Adrenal gland (tissue), 19 donors: ENCODE measurements at places on chromosomes 5 and 9. TPM values are rescaled to one million over a fixed set of nuclear protein-coding genes. Genes with fewer than 3 reads are reported as not detected.

GRCh38 chr5:37811866-37812265 is 28.0 kb downstream of the GDNF start:
- no peak for DNase-seq

GRCh38 chr9:78295731-78296130 is 1.2 kb upstream of the PSAT1 start:
- no peak for DNase-seq

MSANTD3 gene
- polyA plus RNA-seq: 16.5 TPM

C5orf22 gene
- polyA plus RNA-seq: 21.5 TPM

GLRA1 gene
- not detected for polyA plus RNA-seq

DNA sequence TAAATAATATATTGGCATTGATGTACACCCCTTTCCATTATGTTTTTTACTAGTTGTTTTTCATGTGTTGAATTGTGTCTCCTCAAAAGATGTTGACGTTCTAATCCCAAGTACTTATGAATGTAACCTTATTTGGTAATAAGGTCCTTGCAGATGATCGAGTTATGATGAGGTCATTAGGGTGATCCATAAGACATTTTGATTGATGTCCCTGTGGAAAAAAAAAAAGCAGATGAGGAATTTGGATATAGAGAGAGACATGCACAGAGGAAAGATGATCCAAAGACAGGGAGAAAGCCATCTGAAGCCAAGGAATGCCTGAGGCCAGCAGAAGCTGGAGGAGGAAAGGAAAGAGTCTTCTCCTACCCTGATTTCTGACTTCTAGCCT is 632.7 kb downstream of the TLR4 start:
- DNase-seq: no peak

DNA sequence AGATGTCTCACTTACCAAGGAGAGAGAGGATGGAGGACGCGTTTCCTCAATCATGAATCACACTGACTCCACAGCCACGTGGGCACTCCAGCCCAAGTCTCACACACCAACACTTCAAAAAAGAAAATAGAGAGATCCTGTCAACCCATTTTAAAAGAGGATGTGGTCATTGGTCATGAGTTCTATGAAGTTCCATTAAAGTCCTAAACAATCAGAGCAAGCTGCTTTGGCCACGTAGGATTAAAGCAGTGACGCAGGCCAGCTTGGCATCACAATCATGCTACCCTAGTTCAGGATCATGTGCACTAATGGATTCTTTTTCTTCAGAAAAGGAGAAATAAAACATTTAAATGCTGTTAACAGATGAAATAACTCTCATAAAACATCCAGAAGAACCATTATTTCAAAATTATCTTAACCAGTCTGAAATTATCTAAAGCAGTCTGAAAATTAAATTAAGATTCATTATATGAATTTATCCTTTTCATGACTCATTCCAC is 108.1 kb downstream of the SEMA5A start:
- no peak for DNase-seq

DNA sequence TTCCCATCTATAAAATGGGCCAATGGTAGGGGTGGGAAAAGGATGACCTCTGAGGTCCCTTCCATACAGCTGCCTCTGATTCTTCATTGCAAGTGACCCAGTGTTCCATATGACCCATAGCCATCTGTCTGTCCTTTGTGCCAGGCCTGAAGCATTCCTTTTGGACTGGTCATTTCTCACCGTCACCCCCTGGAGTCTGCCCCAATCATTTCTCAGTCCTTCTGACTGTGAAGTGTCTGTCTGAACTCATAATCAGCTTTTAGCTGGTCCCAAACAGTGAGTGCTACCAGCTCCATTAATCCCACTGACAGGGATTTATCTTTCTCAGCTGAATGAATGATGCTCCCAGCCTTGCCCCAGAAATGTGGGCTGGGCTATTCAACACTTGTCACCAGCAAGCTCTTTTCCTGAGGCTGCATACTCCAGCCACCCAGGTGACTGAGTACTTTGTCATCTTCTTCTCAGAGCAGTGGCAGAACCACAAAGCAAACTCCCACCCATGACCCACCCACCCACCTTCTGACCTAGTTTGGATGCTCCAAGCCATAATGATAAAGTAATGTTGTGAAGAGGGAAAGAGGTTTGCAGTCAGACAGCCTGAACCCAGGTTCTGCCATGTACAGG is 37.4 kb downstream of the KCNIP1 start:
- DNase-seq: no peak

TMED7 gene
- 13.5 TPM for polyA plus RNA-seq

- DNase-seq: no peak
Observed at GRCh38 chr9:4353236-4353635, 53.4 kb upstream of the GLIS3 start.

- DNase-seq: peak; percentile 86
Observed at GRCh38 chr5:32489791-32490562, 45.4 kb upstream of the ZFR start.

- DNase-seq: peak; percentile 45
Observed at GRCh38 chr9:121975801-121976277, 117.3 kb downstream of the TTLL11 start.

DNA sequence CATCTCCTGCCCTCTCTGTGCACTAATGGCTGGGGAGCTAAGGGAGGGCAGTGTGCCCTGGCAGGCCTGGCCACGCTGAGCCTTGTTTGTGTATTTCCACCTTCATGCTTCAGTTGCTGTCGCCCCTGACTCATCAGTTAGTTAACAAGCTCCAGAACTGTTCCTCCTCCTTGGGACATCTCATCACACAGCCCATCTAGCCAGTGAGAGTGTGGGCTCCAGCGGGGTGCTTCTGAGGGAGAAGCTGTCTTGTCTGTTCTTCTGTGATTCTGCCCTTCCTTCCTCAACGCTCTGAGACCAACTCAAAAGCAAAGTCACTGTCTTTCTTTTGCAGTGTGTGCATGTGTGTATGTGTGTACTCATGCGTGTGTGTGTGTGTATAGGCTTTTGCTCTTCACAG is 58.3 kb upstream of the CPEB4 start:
- DNase-seq: peak; percentile 33

- no peak for DNase-seq
Observed at GRCh38 chr5:106759581-106759980, 911.2 kb downstream of the EFNA5 start.

ABCA1 gene
- 49.2 TPM for polyA plus RNA-seq

- peak; percentile 87 for DNase-seq
Observed at GRCh38 chr5:150411245-150411979, 1.3 kb downstream of the CD74 start.

IPO11 gene
- 6.0 TPM for polyA plus RNA-seq

GRCh38 chr5:174392892-174393291 is 331.5 kb upstream of the MSX2 start:
- no peak for DNase-seq

DNA sequence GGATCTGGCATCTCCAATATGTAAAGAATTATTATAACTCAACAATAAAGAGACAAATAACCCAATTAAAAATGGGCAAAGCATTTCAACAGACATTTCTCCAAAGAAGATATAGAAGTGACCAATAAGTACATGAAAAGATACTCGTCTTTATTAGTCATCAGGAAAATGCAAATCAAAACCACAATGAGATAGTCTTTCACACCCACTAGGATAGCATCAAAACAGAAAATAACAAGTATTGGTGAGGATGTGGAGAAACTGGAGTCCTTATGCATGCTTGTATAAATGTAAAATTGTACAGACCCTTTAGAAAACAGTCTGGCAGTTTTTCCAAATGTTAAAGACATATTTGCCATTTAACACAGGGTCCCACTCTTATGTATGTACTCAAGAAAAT is 39.1 kb upstream of the ITGA1 start:
- DNase-seq: no peak

GRCh38 chr9:127407492-127407843 is 10.5 kb downstream of the SLC2A8 start:
- peak; percentile 49 for DNase-seq

FSTL4 gene
- polyA plus RNA-seq: 3.3 TPM

DNA sequence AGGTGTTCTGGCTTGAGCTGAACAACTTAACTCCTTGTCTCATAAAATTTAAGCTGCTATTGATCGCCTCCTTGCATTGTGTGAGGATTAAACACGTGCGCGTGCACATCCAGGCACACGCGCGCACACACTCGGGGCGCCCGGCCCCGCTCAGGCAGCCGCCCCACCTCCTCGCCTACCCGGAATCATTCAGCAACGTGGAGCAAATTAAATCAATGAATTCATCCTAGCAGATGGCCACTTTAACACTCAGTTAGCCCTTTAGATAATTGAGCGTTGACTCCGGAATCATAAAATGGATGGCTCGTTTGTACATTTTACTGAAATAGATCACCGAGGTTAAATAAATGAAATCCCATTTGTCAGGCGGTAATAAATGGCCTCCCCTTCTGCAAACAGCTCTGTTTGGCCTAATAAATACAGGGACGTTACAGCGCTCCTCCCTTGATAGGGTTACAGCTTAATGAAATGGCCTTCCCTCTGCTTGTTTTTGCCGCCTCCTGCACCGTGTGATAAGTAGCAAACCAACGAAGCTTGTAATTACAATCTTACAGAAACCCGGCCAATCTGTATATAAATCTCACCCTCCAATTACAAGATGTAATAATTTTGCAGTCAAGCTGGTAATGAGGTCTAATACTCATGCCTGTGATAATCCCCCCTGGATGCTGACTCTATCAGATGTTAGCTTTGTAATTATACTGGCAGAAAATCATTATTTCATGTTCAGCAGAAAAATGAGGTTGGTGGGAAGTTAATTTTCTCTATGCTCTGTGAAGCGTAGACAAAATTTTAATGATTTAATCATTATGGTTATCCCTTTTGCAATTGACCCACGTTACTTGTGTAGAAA is 229.7 kb upstream of the IRX4 start:
- DNase-seq: no peak

GRCh38 chr5:89277816-89278215 is 394.8 kb upstream of the MEF2C start:
- no peak for DNase-seq

ANKRD20A1 gene
- polyA plus RNA-seq: 0.74 TPM

GRCh38 chr9:74447451-74448193 is 49.5 kb upstream of the RORB start:
- DNase-seq: no peak

CDKN2B-AS1 gene
- 0.74 TPM for polyA plus RNA-seq

DNA sequence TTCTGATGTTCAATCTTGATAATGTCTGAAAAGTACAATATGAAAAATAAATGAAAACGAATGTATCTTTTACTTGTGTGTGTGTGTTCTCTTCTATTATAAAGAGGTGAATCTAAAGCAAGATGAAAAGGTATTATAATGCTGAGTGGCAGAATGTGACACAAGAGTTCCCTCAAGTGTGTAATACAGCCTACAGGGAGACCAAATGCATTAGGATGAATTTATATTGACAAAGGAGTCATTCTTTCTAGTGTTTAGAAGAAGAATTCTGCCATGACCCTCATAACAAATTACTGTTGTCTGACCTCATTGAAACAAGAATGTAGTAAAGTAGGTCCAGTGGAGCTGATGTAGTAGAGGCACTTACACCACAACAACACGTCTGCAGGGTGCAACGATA is 1119.0 kb upstream of the CDH10 start:
- no peak for DNase-seq

MZB1 gene
- 7.7 TPM for polyA plus RNA-seq

GRCh38 chr5:137617528-137618205 is 118.2 kb downstream of the KLHL3 start:
- DNase-seq: no peak

- no peak for DNase-seq
Observed at GRCh38 chr5:126953640-126954039, 76.7 kb downstream of the MARCHF3 start.

GRCh38 chr9:121192959-121193640 is 8.6 kb downstream of the RAB14 start:
- no peak for DNase-seq

GRCh38 chr5:127229185-127229889 is 61.3 kb upstream of the MEGF10 start:
- DNase-seq: peak; percentile 76

DNA sequence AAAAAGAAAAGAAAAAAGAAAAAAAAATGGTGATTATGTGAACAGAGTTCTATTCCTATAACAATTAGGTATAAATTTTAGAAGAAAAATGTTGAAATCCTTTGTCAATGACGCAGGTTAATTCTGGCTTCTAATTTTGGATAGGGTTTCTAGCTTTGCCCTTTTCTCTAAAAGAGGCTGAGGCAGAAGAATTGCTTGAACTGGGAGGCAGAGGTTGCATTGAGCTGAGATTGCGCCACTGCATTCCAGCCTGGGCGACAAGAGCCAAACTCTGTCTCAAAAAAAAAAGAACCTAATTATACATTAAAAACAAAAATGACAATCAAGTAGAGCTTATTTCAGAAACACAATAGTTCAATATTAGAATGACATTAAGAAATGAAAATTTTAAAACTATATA is 2.9 kb downstream of the STXBP1 start:
- DNase-seq: peak; percentile 62

GRCh38 chr9:99822806-99823591 is 1.3 kb downstream of the NR4A3 start:
- DNase-seq: peak; percentile 45

AK3 gene
- 132 TPM for polyA plus RNA-seq

DNA sequence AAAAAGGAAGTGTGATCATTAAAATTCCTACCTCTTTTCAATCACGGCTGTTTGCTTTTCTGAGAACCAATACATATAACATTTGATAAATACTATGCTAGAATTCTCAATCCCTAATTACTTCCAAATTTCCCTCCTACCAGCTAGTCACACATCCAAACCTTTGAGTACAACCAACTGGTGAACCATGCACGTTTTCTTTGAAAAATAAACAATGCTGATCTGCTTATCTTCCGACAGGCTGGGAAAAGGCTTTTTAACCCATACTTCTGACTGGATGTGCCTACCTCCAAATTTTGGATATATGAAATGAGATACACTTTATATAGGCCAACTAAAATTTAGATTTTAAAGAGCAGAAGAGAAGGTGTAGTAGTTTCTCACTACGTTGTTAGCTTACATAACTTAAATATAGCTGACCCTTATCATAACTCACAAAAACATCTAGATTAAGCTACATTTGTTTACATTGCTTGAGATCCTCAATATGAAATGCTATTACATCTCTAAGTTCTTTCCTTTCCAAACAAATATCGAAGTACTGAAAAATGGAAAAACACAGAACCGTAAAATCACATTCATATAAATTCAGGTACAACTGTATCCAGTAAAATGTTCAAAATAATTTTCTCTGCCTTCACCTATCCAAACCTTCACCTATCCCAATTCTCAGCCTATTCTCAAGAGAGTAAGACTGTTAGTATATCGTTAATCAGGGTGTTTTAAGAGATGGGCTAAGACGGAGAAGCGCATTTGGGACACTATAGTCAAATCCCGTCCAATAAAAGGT is 2.1 kb downstream of the NR3C1 start:
- DNase-seq: no peak
